ENCODE measurements at places on chromosomes 11 and 22. TPM values are rescaled to one million over a fixed set of nuclear protein-coding genes. Genes with fewer than 3 reads are reported as not detected.
A peak's percentile ranks its signal among the peaks of the same experiment; 100 is the strongest.

CATSPER1 gene
- not detected for total RNA-seq

OR8A1 gene
- not detected for total RNA-seq

GSTT2 gene
- not detected for total RNA-seq

BSCL2 gene
- 55.9 TPM for total RNA-seq

GRCh38 chr11:113331441-113331840, 17.1 kb downstream of the TTC12 start:
- no peak for DNase-seq

DNA sequence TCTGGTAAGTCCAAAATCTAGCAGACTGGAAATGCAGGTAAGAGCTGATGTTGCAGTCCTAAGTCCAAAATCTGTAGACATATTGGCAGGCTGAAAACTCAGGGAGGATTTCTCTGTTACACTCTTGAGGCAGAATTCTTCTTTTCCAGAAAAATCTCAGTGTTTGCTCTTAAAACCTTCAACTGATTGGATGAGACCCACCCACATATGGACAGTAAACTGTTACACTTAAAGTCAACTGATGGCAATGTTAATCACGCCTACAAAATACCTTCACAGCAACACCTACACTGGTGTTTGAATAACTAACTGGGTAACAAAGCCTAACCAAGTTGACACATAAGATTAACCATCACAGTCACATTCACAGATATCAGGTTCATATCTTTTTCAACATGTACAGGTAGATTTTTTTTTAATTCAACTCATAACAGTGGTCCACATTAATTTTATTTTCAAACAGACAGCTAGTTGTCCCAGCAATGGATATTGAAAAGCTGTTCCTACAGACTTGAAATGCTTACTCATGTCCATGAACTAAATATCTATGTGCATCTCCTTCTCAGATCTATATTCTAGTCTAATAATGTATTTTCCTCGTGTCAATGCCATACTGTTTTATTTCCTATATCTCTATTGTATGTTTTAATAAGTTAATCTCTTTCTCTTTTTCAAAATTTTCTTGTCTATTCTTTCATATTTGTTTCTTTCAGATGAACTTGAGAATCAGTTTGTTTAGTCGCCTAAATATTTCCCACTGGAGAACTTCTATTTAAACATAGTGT, 110.1 kb downstream of the TMPRSS5 start:
- no peak for DNase-seq

- DNase-seq, result no peak
Observed at GRCh38 chr11:15671216-15671615, 556.5 kb downstream of the INSC start.

DNA sequence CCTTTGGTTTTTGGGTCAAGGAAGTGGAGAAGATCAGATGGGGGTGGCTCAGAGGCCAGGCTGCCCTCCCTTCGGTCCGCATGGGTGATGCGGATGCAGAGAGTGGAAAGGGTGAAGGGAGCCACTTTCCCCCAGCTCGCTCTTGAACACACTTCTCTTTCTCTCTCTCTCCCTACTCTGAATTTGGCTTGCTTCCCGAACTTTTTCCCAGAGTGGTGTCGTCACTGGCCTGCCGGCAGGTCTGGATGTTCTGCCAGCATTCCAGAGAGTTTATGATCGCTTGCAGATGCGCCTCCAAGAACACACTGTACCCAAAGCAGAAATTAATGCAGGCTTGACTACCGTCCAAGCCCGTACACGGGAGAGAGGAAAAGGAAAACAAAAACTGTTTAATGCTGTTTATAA, 103.2 kb downstream of the ZBTB16 start:
- DNase-seq, result peak; percentile 97
